ENCODE measurements at places on chromosomes 6 and 20.

DNA sequence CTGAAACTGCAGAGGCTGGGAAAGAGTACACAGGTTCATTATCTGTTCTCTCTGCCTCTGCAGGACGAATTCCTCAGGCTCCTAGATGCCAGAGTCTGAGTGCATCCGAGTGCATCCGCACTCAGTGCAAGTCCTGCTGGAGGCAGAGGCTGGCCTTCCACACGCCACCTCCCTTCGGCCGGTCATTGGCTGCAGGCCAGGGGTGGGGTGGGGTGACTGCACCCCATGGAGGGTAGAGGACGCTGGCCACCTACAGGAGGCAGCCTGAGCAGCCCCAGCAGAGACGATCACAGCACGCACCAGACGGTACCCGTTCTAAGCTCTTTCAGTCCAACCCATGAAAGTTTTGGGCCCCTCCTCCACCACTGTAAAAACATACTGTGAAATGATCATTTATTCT, 11.7 kb downstream of the SFT2D1 start:
- no peak for DNase-seq

- peak; percentile 87 for DNase-seq
These were observed at the start of gene PLA2G7 for GRCh38 chr6:46734867-46735719. Gene PLA2G7, minus strand, starts transcription at chr6:46735375. Its CDS starts 12,484 bp downstream, at chr6:46722891.

- no peak for DNase-seq
These were observed 15.0 kb upstream of the MAFB start for GRCh38 chr20:40703975-40704530.

- DNase-seq = no peak
These were observed 26.4 kb downstream of the COX4I2 start for GRCh38 chr20:31663838-31664695.

GRCh38 chr6:38248500-38249234, 391.1 kb downstream of the BTBD9 start:
- no peak for DNase-seq

DNA sequence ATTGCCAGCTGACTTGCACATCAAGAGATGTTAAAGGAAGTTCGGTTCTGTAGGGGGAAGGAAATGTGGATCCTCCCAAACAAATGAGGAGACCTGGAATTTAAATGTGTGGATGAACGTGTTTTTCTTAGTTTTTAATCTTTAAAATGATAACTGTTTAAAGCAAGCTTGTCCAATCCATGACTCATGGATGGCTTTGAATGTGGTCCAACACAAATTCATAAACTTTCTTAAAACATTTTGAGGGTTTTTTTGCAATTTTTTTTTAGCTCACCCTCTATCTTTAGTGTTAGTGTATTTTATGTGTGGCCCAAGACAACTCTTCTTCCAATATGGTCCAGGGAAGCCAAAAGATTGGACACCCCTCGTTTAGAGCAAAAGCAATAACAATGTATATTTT, 12.6 kb downstream of the TUBB2B start:
- DNase-seq = no peak

DNA sequence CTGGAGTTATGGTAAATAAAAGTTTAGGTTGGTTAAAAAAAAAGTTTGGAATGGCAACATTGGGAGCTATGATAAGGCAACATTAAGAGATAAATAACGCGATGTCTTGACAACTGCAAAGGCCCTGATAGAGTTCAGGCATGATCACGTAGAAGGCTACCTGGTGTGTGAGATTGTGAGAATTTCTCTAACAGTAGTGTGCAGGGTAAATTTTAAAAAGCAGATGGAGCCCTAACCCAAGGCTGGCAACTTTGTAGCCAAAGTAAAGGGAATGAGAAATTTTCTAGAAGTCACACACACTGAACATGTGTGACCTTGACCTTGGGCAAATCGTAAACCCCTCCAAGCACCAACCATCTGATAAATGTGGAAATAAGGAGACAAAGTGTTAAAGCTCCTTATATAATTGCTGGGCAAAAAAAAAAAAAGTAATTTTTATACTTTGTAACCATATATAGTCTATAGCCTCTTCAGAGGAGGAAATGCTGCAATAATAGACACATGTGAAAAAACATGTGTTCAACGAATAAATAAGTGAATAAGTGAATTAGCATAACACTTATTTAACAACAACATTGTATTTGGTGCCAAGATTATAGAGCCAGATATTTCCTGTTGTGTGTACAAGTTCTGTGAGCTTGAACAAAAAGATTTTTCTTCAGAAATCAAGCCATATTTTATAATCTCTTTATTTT, 18.2 kb downstream of the KCNQ5 start:
- DNase-seq = no peak

- DNase-seq = peak; percentile 67
These were observed 1.7 kb downstream of the RSPO3 start for GRCh38 chr6:127120023-127120786.

- DNase-seq = peak; percentile 41
These were observed 405.3 kb upstream of the HS3ST5 start for GRCh38 chr6:114747995-114748625.

DNA sequence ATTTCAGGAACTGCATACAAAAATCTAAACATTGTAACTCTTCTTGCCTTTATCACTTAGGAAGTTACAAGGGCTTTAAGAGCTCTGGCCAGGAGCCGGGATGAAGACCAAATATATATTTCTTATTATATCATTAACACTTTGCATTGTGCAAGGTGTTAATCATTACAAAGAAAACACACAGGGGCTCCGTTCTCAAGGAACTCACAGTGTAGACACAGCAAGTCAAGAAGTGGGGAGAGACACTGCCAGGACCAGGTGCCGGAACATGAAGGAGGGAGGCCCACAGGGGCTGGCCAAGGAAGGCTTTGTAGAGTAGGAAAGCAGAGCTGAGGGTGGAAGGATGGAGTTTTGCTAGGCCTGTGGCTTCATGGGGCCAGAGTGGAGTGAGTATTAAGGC, 17.4 kb downstream of the ITPR3 start:
- DNase-seq = no peak

- DNase-seq = peak; percentile 36
These were observed 12.7 kb upstream of the BAK1 start for GRCh38 chr6:33592595-33593413.

- no peak for DNase-seq
These were observed 48.0 kb downstream of the MAPK14 start for GRCh38 chr6:36075656-36076055.

DNA sequence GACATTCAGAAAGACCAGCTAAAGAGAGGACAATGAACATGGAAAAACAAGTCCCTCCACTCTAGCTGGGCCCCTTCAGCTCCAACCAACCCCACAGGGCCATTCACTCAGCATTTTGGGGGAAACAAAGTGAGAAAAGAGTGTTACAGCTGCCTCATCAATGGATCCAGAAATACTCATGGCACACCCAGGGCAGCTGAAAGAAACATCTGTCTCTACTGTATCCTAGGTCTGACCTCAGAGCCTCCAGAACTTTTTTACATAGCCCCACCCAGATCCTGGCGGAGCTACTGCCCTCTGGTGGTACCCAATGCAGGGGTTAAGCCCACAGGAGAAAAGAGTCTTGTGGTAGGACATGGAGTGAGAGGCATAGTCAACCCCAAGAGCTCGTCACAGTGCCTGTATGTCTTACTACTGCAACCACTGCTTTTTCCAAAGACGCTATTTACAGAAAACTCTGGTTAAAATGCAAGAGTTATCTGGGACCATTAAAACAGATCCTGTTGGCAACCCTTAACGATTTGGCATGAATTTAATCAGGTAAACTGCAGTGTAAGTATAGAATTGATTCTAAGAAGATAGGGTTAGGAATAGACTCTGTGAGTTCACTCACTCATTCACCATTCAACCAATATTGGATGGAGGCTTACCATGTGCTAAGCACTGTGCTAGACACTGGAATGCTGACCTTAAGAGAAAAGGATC, 37.4 kb upstream of the FAM83C start:
- DNase-seq = no peak

GRCh38 chr6:132768051-132768517, 10.4 kb upstream of the VNN2 start:
- DNase-seq = peak; percentile 10

DNA sequence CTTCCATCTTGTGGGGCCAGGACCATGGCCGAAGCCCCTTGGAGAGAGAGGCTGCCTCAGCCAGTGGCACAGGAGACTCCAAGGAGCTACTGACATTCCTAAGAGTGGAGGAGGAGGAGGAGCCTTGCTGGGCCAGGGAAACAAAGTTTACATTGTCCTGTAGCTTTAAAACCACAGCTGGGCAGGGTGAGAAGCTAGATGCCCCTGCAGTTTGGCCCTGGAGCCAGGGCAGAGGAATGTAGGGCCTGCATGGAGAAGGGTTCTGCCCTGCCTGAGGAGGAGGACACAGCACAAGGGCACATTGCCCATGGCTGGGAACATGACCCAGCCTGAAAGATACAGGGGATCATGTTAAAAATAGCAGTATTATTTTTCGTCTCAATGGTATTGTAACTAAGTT, 37.4 kb downstream of the PLCG1 start:
- no peak for DNase-seq

- no peak for DNase-seq
These were observed 384.3 kb downstream of the CDC5L start for GRCh38 chr6:44771647-44772415.

- peak; percentile 25 for DNase-seq
These were observed 159.6 kb downstream of the MTHFD1L start for GRCh38 chr6:151025076-151025475.

DNA sequence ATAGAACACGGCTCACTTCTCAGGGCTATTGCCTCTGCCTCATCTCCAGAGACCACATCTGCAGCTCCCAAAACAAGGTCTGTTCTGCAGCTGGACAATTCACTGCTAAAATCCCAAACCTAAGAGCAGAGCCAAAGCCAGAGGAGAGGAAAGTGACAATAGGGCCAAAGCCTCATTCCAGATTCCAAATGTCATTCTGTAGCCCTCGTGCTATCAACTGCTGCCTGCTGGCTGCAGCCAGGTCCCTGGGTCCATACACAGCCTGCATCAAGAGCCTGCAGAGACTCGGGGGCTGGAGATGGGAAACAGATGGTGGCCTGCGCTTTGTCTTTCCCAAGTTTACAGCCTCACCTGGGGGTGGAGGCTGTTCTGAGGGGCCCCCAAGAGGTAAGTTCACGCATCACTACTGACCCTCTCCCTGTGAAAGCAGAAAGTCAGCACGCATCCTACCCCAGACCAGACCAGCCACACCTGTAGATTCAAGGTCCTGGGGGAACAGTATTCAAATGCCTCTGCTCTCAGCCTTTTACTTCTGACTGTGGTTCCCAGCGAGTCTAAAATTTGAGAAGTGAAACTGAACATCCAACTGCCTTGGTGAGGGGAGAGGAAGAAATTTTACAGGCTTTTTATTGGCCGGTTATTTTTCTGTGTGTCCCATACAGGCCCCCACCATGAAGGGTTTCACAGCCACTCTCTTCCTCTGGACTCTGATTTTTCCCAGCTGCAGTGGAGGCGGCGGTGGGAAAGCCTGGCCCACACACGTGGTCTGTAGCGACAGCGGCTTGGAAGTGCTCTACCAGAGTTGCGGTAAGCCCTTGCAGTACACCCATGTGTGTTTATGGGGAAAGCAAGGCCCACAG, at the start of gene LY86:
LY86 (plus strand) TSS at position 657 of the 860 bp plus-strand sequence; CDS start at position 672, 15 bp downstream.
- DNase-seq = no peak

DNA sequence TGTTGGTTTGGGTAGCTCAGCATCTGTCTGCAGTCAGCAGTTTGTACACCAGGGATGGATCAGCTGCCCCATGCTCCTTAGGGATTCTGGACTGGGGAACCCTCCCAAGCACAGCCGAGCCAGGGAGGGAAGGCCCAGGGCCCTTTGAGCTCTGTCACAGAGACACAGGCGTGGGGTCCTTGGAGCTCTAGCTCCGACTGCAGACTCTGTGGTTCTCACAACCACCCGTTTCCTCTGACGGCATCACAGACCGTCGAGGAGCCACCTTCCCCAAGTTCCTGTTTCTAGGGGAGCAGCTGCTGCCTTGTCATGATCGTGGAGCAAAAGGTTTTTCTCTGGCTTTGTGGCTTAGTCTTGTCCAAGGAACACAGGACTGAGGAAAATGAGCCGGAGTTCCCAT, at the start of gene SLA2:
SLA2 (minus strand) TSS at position 199 of the 400 bp plus-strand sequence. CDS start 4,861 bp downstream, outside the sequence.
- DNase-seq = no peak

- DNase-seq = no peak
These were observed 65.9 kb upstream of the CLDN20 start for GRCh38 chr6:155197932-155198331.

GRCh38 chr6:19838442-19839236, 1.5 kb downstream of the ID4 start:
- peak; percentile 84 for DNase-seq

DNA sequence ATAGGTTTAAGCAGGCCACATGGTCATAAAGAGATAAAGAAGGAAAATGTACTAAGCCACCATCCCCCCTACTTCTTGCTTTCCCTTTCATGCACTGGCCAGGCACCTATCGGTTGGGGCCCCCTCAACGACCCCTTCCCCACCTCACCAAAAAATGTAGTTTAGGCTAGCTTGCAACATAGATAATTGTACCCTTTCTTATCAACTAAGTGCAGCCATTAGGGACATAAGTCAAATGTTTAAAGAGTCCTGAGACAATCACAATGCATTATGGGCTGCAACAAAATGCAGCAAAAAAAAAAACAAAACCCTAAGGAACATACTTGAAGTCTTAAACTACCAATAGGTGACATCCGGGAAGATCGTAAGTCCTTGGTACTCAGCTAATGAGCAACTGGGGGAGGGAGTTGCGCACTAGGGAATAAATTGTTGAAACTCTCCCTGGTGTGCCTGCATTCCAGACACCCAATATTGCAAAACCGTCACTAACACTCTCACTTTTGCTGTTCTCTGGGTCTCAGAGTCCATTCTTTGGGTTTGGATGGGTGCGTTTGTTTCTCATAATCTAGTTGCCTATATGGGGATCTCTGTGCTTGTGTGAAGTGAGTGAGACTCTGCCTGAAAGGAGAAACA, 12.4 kb upstream of the HLA-G start:
- no peak for DNase-seq

DNA sequence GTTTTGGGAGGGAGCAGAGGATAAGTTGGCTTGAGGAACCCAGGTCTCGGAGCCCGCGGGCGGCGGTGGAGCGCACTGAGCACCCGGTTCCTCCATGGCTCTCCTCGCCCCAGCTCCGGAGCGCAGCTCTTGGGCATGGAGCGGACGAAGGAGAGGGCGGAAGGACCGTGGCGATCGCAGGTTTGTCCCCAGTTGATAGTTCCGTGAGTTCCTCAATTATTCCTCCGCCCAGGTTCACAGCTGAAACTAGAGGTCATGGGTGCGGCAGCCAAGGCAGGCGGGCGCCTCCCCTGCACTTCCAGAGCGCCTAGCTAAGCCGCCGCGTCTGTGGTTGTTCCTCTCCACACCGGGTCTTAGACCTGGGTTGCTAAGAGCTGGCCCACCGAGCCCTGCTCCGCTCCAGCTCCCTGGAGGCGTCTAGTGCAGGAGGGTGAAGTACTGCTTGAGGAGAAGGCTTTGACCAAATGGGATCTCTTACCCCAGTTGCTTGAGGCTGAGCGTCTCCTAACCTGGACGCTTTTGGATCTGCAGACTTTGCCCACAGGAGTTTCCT, at the start of gene HTR1B:
HTR1B (minus strand) TSS at position 184 of the 553 bp plus-strand sequence; CDS start at position 96, 88 bp downstream.
- DNase-seq = peak; percentile 85

- no peak for DNase-seq
These were observed 105.1 kb upstream of the PRL start for GRCh38 chr6:22401932-22402331.

DNA sequence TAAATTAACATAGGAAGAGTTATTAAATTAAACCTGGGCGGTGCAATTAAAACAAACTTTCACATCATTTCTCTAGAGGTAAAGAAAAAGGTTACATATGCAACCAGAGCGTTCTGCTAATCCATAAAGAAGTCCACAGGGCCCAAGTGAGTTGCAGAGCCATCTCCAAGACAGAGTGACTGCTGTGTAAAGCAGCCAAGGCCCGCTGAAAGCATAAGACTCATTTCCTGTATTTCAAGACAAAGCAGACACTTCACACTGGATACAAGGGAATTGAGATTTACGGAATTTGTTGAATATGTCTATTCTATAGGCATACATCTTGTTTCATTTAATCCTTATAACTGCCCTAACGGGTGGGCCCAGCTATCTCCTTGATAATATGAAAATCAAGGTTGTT, 422.8 kb downstream of the CBLN4 start:
- DNase-seq = no peak
